ENCODE measurements at places on chromosomes 3 and 15.

DNA sequence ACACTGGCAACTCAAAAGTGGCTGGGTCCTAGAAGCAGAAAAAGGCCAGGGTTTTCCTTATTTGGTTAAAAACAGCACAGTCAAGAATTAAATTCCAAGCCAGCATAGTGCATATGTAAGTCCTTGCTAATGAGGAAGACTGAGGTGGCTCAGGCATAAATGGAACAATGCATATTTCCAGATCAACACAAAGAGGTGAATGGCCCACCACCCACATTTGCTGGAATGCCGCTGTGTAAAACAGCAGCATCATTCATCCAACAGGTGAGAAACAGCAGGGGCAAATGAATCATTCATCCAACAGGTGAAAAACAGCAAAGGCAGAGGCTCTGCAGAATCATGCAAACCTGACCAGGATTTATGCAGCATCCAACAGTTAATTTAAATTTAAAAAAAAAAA is 32.9 kb downstream of the GPR176 start:
- DNase-seq = no peak

DNA sequence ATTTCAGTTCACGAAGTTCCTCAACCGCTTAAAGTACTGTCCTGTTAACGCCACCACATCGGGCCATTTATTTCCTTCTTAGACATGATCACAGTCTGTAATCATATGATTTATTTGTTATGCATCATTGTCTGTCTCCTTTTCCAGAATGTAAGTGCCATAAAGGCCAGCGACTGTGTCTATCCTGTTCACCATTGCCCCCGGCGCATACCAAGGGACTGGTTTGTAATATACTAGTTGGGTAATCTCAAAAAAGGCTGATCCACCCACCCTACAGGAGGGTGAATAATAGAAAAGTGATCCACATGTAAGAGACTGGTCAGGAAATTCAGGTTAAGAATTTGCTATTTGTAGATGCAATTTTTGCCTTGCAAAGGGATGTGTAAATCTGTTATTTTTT is 41.9 kb downstream of the SLC6A20 start:
- DNase-seq = no peak

DNA sequence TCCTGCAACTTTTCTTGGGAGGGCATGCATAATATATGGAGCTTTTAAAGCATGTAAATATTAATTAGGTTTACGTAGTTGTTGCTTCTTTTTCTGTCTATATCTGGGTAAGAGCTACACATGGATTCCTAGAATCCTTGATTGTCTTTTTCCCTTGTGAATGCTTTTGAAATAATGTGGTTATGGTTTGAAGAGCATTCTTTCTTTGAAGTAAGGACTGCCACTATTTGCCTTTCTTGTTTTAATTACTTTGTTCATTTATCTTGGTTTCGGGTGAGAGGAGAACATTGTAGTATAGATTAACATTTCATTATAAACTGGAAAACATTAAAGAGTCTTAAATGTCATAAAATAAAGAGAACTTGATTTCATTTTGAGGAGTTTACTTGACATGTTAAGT is 674.0 kb downstream of the ZBBX start:
- peak; percentile 2 for DNase-seq

GRCh38 chr15:78052001-78052401 is 25.5 kb downstream of the TBC1D2B start:
- DNase-seq = no peak

GRCh38 chr15:40871749-40872617 is 2.1 kb downstream of the RHOV start:
- peak; percentile 89 for DNase-seq

GRCh38 chr15:58981808-58982475 is 5.5 kb upstream of the RNF111 start:
- DNase-seq = no peak

- no peak for DNase-seq
These were observed 15.5 kb downstream of the ZNF774 start for GRCh38 chr15:90367576-90367975.

DNA sequence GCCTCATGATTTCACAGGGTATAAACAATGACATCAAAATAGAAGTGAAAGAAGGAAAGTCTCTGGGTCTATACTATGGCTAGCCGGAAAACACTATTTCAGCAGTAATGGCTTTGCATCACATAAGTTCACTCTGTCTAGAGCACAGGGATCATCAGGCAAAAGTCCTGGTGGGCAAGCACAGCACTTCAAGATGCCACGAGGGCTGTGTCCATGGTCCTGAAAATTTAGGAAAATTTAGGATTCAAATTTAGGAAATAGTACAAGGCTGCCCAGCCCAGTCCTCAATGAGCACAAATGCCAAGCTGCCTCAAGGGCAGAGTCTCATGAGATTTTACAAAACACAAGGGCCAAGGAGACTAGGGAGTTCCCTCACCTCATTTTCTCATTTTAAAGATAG is 54.1 kb downstream of the RORA start:
- DNase-seq = no peak

GRCh38 chr15:55799291-55800212 is 56.6 kb upstream of the PRTG start:
- peak; percentile 77 for DNase-seq

- DNase-seq = no peak
These were observed 7.4 kb downstream of the ZIC4 start for GRCh38 chr3:147398813-147399534.

- peak; percentile 60 for DNase-seq
These were observed 12.9 kb downstream of the VPS18 start for GRCh38 chr15:40906991-40907802.

DNA sequence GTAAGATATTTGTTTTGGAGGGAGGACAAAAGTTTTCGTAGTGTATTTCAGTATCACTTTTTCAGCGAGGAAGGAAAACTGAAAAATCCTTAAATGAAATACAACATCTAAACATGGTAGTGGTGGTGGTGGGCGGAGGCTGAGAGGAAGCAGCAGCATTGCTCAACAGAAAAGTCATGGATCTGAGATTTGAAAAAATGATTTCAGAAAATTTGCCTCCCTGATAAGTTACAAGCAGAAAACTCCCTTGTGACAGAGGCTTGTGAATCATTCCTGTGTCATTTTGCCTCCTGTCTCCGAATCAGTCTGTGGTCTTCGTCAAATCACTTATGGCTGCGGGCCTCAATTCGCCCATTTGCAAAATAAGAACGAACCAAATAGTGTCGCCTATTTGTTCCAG is 965 bp upstream of the CRBN start:
- no peak for DNase-seq

GRCh38 chr15:47756872-47757271 is 39.6 kb downstream of the SEMA6D start:
- DNase-seq = no peak

DNA sequence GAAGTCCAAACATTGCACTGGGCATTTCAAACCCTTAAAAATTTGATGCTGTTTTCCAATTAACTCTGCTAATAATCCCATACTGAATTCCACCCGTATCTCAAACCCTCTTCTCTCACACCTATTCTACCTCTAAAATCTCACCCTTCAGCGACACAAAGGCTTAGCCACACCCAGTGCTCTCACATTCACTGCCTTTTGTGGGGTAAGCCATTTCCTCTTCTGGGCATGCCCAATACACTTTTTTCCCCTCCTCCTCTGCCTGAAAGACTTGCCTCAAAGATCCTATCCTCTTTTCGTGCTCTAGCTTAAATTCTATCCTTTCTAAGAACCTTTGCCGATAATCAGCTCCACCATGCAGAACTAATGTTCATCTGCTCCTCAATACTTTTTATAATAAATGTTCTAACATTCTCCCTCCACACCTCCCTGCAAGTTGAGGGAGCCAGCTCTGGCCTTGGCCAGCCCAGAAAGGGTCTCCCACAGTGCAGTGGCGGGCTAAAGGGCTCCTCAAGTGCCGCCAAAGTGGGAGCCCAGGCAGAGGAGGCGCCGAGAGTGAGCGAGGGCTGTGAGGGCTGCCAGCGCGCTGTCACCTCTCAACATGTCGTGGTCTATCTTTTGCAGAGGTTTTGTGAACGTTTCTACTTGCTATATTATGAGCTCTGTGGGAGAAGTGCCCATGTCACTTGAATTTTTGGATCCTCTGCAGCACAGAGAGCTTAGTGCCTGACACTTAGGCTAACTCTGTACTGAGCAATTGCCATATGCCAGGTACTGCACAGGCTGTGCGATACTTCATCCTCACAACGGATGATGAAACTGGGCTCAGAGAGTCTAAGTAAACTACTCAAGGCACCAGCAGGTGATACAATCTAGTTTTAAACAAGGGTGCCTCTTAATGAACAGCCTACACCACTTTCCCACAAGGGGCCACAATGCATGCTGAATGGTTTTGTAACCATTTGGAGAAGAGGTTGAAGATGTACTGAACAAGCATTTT is 53.6 kb upstream of the BCL6 start:
- DNase-seq = no peak

DNA sequence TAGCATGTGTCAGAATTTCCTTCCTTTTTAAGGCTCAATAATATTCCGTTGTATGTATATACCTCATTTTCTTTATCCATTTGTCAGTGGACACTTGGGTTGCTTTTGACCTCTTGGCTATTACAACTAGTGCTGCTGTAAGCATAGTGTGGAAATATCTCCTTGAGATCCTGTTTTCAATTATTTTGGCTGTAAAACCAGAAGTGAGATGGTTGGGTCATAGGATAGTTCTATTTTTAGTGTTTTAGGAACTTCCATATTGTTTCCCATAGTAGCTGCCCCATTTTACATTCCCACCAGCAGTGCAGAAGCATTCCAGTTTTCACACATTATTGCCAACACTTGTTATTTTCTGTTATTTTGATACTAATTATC is 70.4 kb upstream of the C15orf39 start:
- no peak for DNase-seq

GRCh38 chr15:41925086-41925608 is 31.3 kb upstream of the SPTBN5 start:
- no peak for DNase-seq

DNA sequence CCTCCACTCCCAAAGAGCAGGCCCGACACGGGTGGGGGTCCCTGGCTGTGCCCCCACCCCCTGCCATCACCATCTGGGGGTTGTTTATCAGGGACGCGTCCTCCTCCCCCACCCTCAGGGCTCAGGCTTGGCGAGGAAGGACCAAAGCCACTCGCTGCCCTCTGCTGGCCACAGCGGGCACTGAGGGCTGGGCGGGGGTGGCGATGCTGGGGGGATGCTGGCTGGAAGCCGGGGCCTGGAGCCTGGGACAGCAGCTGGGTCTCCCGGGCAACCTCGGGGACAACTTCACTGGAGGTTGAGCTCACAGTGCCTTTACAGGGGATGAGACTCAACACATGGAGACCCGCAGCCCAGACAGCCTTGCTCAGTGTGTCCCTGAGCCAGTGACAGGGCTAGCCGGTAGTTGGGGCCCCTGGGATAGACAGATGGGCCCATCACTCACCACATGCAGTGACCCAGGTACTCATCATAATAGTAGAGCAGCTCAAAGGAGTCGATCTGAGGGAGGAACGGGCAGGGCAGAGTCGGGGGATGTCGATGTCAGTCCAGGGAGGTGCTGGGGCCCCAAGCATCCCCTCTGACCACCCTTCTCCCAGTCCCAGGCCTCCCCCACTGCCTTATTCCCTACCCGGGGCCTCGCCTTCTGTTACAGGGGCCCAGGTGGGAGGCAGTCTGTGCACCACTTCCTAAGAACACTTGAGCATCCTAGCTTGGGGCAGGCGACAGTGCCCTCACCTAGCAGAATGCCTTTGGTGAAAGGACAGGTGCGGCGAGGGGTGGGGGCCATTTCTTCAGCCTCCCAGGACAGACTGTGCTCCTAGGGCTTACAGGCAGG is 5.9 kb upstream of the CALML4 start:
- peak; percentile 67 for DNase-seq

GRCh38 chr3:195013411-195014361 is 257.3 kb downstream of the XXYLT1 start:
- no peak for DNase-seq

DNA sequence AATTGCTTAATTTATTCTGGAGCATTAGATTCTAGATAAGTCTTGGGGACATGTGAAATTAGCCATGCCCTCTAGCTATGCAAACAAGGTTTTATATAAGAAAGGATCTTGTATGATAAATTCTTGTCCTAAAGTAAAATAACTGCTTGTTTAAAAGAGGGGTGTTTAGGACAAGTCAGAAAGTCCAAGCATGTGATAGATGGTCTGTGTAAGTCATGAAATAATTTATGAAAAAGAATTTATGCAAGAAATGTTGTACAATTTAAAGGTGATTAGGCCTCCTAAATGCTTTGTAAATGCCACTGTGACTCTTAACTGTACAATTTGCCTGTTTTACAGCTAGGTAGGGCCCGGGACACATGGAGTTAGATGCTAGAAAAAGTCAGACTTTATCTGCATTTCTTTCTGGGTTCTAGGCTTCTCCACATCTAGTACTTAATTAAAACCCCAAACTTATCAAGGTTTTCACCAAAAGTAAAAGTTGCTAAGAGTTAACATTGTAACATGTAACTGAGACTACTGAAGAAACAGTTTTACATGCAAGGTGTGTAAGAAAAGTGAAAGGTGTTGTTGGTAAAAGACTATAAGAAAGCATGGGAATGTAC is 13.2 kb downstream of the LINS1 start:
- DNase-seq = no peak

GRCh38 chr3:116302087-116302747 is 143.1 kb downstream of the LSAMP start:
- no peak for DNase-seq

- DNase-seq = peak; percentile 13
These were observed 70.2 kb downstream of the PEAK1 start for GRCh38 chr15:77349666-77350065.

GRCh38 chr3:73255609-73256029 is 194.2 kb downstream of the EBLN2 start:
- peak; percentile 69 for DNase-seq

DNA sequence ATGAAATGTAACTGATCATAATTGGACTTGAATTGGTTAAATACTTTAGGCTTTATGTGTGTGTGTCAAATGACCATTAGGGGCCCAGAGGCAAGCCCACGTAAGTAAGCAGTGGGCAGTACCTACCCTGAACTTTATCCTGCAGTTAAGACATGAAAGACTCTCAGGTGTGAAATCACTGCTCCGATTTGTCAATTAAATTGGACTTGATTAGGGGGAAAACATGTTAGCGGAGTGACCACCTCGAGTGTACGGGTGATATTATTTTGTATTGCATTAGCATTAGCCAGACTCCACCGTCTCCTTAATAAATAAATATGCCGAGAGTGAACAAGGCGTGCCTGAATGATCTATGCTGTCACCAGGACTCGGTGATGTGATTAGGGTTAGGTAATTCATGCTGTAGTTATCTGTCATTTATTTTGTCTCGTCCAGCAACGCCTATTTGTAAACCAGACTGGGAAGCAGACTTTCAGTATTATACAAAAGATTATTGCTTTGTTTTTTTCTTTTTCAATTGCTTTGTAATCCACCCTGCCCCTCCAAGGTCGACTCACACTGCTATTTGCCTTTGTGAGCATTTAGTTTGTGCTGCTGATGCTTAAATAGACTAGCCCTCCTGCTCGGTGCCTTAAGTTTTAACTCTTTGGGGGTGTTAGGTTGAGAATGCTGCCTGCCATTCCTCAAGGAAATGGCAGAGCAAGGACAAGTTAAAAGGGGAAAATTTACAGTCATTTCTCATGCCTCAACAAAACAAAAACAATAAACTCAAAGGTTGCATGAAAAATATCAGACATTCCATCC is 1.8 kb downstream of the RBMS3 start:
- DNase-seq = no peak

DNA sequence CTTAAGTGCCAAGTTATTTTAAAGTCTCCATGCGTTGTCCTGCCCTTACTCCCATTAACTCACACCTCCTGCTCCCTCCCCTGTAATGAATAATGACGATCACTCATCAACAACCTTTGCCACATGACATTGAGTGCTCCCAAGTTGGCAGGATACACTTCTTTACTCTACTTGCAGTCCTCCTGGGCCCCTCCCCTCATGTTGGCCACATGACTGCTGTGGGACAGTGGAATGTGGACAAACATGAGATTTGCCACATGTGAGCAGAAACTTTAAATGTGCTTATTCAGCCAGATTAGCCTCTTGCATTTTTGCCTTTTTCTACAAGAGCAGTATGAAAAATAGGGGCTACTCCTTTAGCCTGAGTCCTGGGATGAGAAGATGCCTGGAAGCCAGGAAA is 167.9 kb downstream of the DCLK3 start:
- no peak for DNase-seq

All from kidney (tissue), 22 donors.